ENCODE measurements at places on chromosomes 3 and 15. TPM values are rescaled to one million over a fixed set of nuclear protein-coding genes. Genes with fewer than 3 reads are reported as not detected.

- no peak for DNase-seq
Observed at GRCh38 chr3:197083486-197083885, 53.9 kb upstream of the MELTF start.

The ACOX2 gene
- total RNA-seq = not detected

DNA sequence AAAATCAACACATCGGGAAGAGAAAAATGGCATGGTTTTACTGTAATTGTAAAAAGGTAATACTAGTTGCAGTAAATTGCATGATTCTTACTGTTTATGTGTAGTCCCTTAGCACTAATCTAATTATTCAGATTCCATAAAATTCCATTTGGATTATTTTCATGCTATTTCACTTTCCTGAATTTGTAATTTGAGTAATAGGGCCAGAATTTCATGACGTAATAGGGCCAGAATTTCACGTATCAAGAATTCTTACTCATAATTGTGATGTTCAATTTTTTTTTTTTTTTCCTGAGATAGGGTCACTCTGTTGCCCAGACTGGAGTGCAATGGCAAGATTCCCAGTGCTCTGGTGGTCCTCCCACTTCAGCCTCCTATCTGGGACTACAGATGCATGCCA lies 2.9 kb upstream of the U2SURP start:
- no peak for DNase-seq

The GNAT1 gene
- total RNA-seq = not detected

The HRH1 gene
- not detected for total RNA-seq
